ENCODE measurements at places on chromosomes 5 and 9.

GRCh38 chr5:50663636-50664035 lies 2.8 kb upstream of the PARP8 start:
- DNase-seq: no peak

GRCh38 chr5:127089191-127089590 lies 15.9 kb upstream of the C5orf63 start:
- no peak for DNase-seq

DNA sequence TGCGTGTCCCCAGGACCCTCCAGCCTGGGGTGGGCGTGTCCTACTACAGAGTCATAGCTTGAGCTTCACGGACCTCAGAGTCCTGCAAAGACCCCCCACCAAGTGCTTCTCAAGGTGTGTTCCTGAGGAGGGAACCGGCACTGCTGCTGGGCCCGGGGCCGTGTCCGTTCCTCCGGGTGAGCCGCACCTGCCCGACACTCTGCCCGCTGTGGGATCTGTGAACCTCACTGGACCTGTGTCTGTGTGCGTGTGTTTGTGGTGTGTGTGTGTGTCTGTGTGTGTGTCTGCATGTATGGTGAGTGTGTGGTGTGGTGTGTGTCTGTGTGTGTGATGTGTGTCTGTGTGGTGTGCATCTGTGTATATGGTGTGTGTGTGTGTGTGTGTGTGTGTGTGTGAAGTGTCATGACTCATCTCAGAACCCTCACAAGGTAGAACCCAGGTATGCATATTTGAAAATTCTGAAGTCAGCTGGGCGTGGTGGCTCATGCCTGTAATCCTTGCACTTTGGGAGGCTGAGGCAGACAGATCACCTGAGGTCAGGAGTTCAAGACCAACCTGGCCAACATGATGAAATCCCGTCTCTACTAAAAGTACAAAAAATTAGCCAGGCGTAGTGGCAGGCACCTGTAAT lies 40.9 kb upstream of the RXRA start:
- DNase-seq: no peak

- no peak for DNase-seq
Measured at GRCh38 chr9:86941197-86941596, 6.1 kb downstream of the GAS1 start.

GRCh38 chr9:114820776-114821501 lies 15.1 kb upstream of the TNFSF15 start:
- DNase-seq: no peak

DNA sequence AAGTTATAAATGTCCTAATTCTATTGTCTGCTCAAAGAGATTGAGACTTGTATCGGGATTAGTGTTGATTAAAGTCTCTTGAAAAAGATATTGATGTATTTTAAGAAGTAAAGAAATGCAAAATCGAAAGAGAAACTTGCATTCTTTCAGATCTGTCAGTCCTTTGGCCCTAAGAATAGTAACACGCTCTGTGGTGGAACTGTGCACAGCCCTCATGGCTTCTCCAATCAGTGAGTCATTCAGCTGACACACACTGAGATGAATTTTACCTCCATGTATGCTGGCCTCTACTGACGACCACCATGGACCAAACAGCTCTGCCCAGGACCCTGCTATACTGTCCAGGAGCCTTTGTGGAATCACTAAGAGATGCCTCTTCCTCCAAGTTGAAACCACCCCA lies 232.4 kb downstream of the ESM1 start:
- DNase-seq: no peak

DNA sequence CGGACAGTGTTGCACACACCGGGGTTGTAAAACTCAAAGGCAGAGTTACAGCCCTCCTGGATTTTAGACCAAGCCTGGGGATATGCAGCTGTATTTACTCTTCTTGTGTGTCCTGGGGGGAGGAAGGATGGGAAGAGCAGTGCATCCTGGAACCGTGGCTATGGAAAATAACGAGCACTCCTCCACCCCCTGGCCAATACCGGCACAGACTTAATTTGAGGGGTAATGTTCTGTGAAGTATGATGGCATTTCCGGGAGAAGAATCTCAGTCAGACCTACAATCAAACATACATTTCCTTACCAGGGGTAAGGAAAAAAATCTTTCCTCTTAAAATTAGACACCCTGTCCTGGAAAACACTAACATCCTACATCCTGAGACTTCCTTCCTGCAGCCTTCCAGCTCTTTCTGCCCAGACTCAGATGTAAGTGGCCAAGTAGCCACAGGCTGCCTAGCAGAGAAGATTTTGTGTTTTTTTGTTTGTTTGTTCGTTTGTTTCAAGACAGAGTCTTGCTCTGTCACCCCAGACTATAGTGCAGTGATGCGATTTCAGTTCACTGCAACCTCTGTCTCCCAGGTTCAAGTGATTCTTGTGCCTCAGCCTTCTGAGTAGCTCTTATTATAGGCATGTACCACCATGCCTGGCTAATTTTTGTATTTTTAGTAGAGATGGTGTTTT lies 11.0 kb upstream of the ERMP1 start:
- DNase-seq: no peak

GRCh38 chr5:170571281-170571731 lies 67.5 kb downstream of the KCNIP1 start:
- no peak for DNase-seq

Data from NCI-H2171 treated with DMSO at 0.1 percent for 48 hours (cell line).